RPMI7951 (cell line): ENCODE measurements at places on chromosomes 2 and 18. TPM values are rescaled to one million over a fixed set of nuclear protein-coding genes. Genes with fewer than 3 reads are reported as not detected.

The ASNSD1 gene
- total RNA-seq: 74.8 and 81.6 TPM in 2 replicates

DNA sequence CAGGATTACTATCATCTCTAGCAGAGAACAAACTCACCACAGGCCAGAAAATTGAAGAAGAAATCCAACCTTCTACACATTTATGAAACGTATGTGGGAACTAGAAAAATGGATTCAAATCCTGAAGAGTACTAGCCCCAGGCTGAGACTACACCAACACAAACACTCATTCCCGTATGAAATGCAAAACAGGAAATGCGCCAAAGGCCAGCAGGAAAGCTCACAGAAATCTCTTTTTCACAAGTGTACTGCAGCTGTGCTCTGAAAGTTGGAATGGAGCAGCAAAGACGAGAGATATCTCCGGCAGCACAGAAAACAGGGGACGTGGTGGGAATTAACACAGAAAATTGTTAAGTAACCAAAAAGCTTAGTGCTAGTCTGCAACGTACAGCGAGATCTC is 913.5 kb downstream of the TDRD15 start:
- no peak for DNase-seq

DNA sequence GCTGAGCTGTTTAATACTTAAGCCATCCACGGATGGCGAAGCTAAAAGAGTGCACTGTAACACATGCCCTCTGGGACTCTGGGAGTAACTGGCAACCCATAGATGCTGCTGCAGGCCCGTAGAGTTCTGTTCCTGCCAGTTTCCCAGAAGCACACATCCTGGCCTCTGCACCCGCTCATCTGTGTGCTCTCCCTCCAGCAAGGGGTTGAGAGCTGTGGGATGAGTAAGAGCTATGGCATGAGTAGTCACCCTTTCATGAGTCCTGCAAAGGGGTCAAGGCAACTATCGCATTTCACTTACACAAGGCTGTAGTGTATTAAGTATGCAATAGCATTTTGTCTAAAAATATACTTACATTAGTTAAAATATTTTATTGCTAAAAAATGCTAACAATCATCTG is 1341.8 kb upstream of the NXPH2 start:
- DNase-seq: no peak

- DNase-seq: no peak
Observed at GRCh38 chr2:79162132-79162531, 2.6 kb upstream of the REG3A start.
